Midbrain (tissue), 1 donor: ENCODE measurements at places on chromosomes 11 and 22.
A peak's percentile ranks its signal among the peaks of the same experiment; 100 is the strongest.

DNA sequence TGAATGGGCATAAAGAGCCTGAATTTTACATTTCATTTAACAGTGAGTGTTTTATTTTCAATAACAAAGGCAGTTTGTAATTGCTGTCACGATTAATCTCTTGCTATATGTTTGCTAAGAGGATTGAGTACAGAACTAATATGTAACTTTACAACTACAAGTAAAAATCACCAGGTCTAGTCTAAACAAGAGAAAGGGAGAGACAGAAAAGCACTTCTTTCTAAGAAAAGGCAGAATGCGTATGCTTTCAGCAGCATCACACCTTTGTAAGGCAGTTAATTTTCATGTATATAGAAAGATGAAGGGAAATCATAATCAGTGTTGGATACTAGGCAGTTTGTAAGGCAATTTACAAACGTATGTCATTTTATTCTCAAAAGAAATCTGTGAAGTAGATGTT, 169.8 kb downstream of the NELL1 start:
- no peak for DNase-seq

DNA sequence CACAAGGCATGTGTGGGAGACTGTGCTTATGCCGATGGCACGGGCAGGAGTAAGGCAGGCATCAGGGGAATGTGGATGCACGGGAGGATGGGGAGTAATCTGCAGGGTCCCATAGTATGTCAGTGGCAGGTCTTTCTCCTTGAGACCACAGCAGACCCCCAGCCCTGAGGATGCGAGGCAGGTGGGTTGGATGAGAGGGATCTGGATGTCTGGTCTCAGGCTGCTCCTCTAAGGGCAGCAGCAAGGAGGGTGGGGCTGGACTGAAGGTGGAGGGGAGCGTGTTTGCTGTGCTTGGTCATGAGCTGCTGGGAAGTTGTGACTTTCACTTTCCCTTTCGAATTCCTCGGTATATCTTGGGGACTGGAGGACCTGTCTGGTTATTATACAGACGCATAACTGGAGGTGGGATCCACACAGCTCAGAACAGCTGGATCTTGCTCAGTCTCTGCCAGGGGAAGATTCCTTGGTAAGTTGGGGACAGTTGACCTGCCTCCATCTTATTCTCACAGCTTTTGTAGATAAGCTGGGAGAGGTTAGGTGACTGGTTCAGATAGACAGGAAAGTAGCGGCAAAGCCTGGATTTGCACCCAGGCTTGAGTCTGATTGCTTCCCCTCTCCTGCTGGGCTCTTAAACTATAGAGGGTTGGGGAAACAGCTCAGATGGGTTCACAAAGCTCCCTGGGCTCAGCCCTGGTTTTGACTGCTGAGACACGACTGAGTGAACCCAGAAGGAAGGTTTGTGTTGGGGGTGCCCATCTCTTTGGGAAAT, at the start of gene APOL1:
APOL1 (plus strand) TSS at position 380 of the 769 bp plus-strand sequence. CDS start 1,823 bp downstream, outside the sequence.
- peak; percentile 19 for DNase-seq

DNA sequence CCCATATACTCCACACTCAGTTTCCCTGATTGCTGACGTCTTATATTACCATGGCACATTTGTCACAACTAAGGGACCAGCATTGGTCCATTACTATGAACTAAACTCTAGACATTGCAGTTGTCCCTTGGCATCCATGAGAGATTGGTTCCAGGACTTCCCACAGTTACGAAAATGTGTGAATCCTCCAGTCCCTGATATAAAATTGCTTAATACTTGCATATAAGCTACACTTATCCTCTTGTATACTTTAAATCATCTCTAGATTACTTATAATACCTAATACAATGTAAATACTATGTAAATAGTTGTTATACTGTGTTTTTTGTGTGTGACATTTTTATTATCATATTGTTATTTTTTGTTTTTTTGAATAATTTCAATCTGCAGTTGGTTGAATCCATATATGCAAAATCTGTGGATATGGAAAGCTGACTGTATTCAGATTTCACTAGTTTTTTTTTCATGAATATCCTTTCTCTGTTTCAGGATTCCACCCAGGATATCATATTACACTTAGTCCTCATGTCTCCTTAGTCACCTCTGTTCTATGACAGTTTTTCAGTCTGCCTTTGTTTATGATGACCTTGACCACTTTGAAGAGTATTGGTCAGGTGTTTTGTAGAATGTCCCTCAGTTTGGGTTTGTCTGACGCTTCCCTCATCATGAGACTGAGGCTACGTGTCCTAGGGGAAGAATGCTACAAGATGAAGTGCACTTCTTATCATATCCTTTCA, 55.3 kb downstream of the INSC start:
- DNase-seq = no peak

GRCh38 chr11:36583667-36584066, 10.6 kb upstream of the IFTAP start:
- DNase-seq = no peak

DNA sequence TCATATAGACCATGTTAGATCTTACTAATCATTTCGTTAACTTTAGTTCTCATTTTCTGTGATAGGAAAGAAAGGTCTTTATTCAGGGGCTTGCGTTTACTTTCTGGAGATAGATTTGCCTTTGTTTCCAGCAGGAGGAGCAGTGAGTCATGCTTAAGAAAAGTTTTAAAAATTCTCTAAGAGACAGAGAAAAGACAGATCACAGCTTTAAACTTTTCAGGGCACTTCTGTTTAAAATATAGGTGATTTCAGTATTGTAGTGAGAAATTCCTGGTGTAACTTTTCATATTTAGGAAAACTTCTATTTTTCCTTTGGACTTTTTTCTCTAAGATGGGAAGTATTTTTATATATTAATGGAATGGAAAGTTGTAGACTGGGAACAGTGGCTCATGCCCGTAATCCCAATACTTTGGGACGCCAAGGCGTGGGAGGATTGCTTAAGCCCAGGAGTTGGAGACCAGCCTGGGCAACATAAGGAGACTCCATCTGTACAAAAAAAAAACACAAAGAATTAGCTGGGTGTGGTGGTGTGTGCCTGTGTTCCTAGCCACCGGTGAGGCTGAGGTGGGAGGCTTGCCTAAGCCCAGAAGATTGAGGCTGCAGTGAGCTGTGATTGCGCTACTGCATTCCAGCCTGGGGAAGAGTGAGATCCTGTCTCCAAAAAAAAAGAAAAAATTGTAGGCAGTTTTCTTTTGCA, 60.3 kb downstream of the ATXN10 start:
- no peak for DNase-seq

- DNase-seq = no peak
Observed at GRCh38 chr11:47378836-47379170, 456 bp upstream of the SPI1 start.

DNA sequence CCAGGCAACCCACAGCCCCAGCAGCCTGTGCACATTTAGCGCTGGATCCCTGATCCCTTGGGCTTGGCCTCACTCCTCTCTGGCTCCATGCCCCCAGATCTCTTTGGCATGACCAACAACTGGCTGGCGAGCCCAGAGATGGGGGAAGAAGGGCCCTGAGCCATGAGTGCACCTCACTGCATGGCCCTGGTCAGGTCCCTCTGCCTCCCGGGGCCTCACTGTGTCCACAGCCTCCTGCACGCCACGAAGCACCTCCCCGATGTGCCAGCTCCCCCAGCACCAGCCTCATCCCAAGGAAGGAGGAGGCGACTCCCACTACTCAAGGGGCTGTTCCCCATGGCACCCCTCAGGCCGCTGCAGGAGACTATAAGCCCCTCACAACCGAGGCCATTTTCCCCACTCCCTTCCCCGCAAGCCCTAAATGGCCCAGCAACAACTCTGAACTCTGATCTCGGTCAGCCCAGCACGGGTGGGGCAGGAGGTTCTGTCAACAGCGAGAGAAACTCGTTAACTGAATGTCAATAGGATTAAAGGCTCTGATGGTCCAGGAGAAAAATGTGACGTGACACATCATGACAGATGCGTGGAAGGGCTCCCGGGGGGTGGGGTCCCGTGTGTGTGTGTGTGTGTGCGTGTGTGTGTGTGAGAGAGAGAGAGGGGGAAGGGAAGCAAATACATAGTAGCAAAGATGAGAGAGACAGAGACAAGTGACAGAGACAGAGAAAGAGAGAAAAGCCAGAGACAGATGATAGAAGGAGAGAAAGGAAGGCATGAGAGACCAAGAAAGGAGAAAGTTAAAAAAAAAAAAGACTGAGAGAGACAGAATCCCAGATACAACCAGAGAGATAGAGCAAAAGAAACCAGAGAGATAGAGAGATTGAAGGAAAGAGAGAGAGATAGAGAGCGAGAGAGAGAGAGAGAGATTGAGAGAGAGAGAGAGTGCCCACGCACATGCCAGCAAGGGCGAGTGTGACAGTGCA, 28.4 kb upstream of the SYT7 start:
- no peak for DNase-seq

DNA sequence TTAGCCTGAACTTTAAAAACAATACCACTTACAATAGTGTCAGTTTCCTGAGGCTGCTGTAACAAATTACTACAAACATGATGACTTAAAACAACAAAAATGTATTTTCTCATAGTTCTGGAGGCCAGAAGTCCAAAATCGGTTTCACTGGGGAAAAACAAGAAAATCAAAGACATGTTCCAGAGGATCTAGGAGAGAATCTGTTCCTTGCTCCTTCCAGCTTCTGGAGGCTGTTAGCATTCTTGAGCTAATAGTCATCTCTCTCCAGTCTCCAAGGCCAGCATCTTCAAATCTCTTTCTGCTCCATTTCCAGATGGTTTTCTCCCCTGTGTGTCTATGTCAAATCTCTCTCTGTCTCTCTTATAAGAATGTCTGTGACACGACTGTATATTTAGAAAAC, 67.6 kb upstream of the TEAD1 start:
- no peak for DNase-seq

DNA sequence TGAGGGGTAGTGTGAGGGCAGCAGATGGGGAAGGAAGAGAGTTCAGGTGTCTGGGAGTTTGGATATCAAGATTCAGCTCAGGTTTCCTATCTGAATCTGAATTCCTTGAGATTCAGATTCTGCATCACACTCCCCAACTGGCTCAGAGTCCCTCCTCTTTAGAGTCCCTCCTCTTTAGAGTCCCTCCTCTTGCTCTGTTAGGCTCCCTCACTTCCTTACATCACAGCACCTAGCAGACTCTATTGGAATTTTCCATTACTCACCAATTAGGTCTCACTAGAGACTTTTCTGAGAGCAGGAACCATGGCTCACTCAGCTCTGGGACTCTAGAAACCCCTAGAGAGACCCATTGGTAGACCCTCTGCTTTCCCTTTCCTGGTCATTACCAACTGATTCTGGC, 303.4 kb upstream of the SYN3 start:
- DNase-seq = no peak

DNA sequence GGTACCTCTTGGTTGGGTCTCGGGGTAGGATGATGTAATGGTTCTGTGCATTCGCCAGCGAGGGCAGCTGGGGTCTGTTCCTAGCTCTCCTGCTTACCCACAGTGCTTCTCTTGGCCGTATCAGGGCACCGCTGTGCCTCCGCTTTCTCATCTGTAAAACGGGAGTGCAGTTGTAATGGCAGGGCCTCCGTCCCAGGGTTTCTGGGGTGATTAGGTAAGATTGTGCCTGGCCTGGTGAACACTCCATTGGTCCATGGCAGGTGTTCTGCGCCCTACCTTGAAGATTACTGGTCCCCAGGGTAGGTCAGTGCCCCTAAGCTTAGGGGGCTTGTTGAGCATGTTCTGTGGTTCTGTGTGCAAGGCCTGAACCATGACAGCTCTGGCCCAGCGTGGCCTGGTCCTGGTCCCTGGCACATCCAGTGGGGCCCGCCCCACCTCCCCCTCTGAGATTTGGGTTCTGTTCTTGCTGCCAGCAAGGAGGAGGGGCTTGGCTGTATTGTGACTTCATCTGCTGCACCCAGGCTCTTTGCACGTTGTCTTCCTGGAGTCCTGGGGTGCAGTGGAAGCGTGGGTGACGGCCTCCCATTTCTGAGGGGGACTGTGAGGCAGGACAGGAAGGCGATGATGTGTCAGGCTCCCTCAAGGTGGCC, 4.9 kb downstream of the MYRF start:
- no peak for DNase-seq

DNA sequence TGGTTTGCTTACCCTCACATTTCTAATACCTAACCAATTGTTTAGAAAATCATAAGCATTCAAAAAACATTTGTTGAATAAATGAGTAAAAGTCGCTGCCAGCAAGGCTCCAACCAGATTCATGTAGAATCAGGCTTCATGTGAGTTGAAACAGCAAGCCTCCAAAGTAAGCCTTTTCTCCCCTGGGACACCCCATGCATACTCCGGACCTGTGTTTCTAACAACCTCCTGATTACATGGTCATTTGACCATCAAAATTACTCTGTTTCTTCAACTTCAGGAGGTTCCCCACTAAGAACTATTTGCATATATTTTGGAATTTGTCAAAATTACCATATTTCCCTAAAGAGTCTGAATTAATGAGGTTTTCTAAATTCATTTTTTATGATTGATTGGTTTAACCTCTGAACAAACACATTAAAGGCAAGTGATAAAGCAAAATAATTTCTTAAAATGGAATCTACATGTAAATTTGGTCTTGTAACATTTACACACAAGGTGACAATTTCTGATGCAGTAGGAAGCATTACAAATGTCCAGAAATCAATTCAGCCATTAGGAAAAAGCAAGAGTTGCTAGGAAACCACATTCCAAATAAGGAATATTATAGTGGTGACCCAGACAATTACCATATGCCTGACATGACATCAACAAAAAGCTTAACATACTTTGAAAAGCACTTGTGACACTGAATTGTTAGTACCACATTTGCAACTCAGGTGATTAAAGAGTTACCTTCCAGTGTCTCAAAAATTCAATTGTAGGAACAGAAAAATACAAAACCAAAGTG, 252.6 kb downstream of the GUCY1A2 start:
- no peak for DNase-seq

DNA sequence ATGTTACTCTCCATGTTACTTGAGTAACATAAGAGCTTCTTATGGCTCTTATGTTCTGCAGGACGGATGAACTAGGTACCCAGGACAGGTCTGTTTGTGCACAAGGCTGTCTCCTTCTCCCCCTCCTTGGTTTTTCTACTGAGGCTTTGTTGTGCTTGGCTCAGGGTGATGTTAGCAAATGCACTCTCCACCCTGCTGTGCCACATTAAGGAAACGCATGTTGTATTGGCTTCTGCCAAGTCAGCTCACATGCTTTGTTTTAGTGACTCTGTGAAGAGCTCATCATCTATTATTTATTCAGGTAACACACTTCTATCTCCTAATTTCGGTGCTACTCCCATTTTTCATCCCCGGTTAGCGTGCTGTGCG, 108.3 kb downstream of the PTPRJ start:
- no peak for DNase-seq

DNA sequence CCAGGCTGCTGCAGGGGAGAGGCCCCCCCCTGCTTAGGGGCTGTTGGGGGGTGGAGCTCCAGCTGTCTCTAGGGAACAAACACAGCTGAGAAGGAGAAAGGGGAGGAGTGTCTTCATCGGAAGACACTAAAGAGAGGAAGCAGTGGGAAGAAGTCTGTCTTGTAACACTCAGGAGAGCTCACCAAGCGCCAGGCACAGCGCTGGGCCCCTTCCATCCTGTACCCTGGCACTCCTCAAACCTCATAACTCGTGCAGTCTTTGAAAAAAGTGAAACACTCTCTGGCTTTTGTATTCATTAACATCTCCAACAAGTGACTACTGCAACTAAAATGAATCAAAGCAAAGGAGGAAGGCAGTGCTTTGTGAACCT, 67.4 kb upstream of the PRDM11 start:
- no peak for DNase-seq

- DNase-seq = no peak
Observed at GRCh38 chr11:65870706-65871681, 1.6 kb downstream of the EFEMP2 start.
